Activated CD4-positive, CD25-positive, alpha-beta regulatory T cell treated with anti-CD3 and anti-CD28 coated beads, Interleukin-2, amount 50 U/mL, for 24 hours (primary cell): ENCODE measurements at places on chromosomes 3 and 15.

DNA sequence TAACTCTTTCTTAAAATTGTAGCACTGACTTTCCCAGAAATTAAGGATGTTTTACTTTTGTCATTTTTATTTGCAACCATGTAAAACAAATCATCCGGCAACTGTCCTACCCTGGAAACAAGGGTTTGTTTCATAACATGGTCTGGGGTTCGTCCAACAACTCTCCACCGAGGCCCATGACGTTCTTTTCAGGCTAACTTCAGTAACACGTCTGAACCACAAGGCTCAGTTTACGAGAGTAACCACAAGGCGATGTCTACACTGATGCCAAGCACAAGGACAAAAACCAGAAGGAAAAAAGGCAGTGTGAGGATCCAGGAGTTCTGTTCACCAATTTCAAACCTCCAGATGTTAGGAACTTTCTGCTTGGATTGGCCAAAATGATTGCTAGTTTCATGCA lies 546.1 kb downstream of the NTRK3 start:
- ATAC-seq, result no peak

- peak; percentile 68 for ATAC-seq
These were observed 19.7 kb upstream of the DNAJC19 start for GRCh38 chr3:181009225-181009624.

- ATAC-seq, result no peak
These were observed 303.9 kb downstream of the ADAMTS17 start for GRCh38 chr15:100037901-100038300.

GRCh38 chr15:83379579-83379959 lies 67.6 kb upstream of the SH3GL3 start:
- ATAC-seq, result no peak

GRCh38 chr15:85007741-85008397 lies 26.2 kb downstream of the PDE8A start:
- no peak for ATAC-seq

DNA sequence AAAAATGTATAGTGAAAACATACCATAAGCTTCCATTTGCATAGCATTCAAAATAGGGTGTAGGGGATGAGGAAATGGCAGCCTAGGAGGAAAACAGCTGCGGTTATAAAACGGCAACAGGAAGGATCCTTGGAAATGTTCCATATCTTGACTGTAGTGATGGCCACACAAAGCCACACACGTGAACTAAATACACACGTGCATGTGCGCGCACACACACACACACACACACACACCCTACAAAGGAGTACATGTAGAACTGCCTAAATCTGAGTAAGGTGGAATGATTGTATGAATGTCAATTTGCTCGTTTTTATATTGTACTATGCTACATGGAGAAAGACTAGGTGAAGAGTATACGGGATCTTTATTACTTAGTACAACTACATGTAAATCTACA lies 3.9 kb upstream of the IREB2 start:
- ATAC-seq, result no peak

- ATAC-seq, result no peak
These were observed 496.7 kb downstream of the NAALADL2 start for GRCh38 chr3:175355801-175356335.

DNA sequence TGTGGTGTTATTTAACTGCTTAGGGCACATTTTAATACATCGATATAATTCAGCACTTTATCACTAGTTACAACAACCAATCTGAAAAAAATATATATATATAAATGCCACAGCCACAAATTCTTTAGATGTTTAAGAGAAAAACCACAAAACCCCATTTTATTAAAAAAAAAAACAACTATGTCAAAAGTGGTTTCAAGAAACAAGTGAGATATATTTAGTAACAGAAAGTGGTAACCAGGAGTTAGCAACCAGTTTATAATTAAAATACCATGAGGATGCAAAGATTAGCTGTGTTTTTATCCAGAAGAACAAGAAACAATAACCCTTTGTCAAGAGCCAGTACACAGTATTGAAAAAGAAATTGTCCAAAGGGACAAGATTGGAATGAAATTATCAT lies 14.8 kb upstream of the DIPK2A start:
- no peak for ATAC-seq

GRCh38 chr3:167246252-167246651 lies 133.8 kb downstream of the ZBBX start:
- no peak for ATAC-seq

DNA sequence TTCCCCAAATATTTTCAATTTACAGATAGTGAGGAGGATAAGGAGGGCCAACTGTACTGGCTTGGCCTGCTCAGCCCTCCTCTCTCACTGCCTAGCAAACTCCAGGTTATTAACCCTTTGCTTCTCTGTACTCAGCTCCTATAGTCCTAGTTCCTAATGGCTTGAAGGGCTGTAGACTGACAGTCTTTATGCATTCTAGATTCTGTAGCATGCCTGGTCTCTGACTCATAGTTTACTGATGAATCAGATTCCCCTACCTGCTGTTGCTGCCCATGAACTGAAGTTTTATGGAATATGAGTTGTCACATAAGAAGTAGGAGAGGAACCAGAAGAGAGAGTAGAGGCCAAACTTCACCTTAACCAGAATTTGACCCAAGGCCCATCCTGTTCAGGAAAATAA lies 27.1 kb upstream of the MAP3K13 start:
- no peak for ATAC-seq

- ATAC-seq, result no peak
These were observed 49.8 kb upstream of the CTDSPL start for GRCh38 chr3:37811625-37812498.

- peak; percentile 11 for ATAC-seq
These were observed at the start of gene MYO5C for GRCh38 chr15:52295421-52296001. TSS of gene MYO5C (minus strand) at chr15:52295804. CDS start at chr15:52295636, 168 bp downstream.
